Sigmoid colon (tissue), 7 donors: ENCODE measurements at places on chromosomes 3 and 15. TPM values are rescaled to one million over a fixed set of nuclear protein-coding genes. Genes with fewer than 3 reads are reported as not detected.

DNA sequence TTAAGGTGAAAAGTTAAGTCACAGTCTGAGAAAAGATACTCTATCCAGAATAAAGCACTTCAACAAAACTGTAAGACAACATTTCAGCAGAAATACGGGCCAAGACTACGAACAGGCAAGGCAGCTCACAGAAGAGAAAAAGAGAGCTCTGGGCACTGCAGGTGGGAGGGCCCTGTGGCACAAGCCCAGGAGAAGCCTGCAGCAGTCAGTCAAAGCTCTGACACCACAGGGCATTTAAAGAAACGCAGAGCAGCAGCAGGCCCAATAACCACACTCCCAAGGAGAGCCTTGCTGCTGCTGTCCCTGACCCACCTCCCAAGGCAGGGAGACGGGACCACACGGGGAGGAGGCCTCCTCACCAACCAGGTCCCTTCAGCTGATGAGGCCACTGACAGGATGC, 19.2 kb downstream of the CHSY1 start:
- H3K36me3 ChIP-seq = peaks cover 21% of the 10 kb centered on the region
- H3K27ac ChIP-seq = no peak overlapping the region
- no peaks in the 10 kb centered on the region for H3K27me3 ChIP-seq
- peaks cover 8% of the 10 kb centered on the region for H3K4me1 ChIP-seq

- DNase-seq = no peak
- peak overlapping the region; percentile 92 for H3K27ac ChIP-seq
- H3K4me1 ChIP-seq = no peaks in the 10 kb centered on the region
- H3K4me3 ChIP-seq = no peak overlapping the region
Measured at GRCh38 chr15:31360843-31361763, 34.5 kb downstream of the KLF13 start.

- DNase-seq = no peak
- peak overlapping the region; percentile 97 for H3K27ac ChIP-seq
- peak overlapping the region; percentile 90 for H3K4me3 ChIP-seq
- no peaks in the 10 kb centered on the region for H3K36me3 ChIP-seq
- no peaks in the 10 kb centered on the region for H3K27me3 ChIP-seq
Measured at GRCh38 chr3:13479332-13479581, 849 bp upstream of the HDAC11 start.

CLEC3B gene
- 21.7 TPM for total RNA-seq

- no peak for DNase-seq
- no peak overlapping the region for H3K4me3 ChIP-seq
- no peaks in the 10 kb centered on the region for H3K36me3 ChIP-seq
- no peaks in the 10 kb centered on the region for H3K27me3 ChIP-seq
- no peak overlapping the region for H3K27ac ChIP-seq
- no peaks in the 10 kb centered on the region for H3K4me1 ChIP-seq
Measured at GRCh38 chr3:46095307-46095706, 68.0 kb upstream of the XCR1 start.

TMIE gene
- 0.81 TPM for total RNA-seq

DNA sequence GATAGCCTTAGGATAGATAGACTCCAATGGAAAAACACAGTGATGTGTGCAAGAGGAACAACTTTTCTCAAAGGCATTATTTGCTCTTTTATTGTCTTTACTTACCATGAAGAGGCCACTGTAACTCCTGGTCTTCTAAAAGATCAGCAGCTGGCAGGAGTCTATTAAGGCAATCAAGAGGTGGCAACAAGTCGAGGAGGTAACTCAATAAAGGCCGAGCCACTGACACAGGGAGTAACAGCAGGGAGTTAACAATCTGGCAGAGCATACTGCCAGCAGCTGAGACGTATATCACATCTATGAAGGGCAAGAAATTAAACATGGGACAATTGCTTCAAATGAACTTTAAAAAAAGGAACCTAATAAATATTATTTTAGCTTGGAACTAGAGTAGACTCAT, 106.2 kb downstream of the HERC1 start:
- H3K4me3 ChIP-seq = no peak overlapping the region
- peaks cover 8% of the 10 kb centered on the region for H3K36me3 ChIP-seq
- no peak overlapping the region for H3K27ac ChIP-seq
- no peaks in the 10 kb centered on the region for H3K27me3 ChIP-seq

GRCh38 chr3:25177041-25177440, 251.0 kb upstream of the RARB start:
- no peak overlapping the region for H3K4me3 ChIP-seq
- no peaks in the 10 kb centered on the region for H3K27me3 ChIP-seq
- no peaks in the 10 kb centered on the region for H3K36me3 ChIP-seq
- H3K27ac ChIP-seq = no peak overlapping the region
- H3K4me1 ChIP-seq = peaks cover 7% of the 10 kb centered on the region

DNA sequence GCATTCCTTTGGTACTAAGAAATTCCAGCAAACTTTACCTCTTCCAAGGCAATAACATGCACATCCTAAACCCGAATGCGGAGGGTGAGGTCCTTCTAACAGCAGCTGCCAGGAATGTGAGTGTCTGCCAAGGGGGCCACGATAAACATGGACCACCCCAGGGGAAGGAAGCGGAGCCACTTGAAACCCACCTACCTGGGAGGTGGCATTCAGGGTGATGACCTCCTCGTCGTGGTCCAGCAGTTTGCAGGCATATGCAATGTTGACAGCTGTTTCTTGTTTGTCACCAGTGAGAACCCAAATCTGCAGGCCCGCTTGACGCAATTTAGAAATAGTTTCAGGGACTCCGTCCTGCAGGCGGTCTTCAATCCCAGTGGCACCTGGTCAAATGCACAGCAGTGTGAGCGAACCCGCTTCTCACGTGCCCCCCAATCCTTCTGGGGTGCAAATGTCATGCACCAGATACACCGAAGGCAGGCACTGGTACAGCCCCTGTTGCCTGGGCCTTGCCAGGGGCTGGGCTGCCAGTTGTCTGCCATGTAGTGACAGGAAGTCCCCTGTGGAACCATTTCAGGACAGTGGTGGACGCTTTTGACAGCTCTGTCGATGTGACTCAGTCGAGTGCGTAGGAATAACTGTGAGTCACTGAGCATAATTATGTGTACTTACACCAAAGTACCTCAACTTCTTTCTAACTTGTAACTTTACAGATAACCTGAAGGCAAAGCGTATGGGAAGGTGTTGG, 161.2 kb downstream of the ATP10A start:
- H3K27ac ChIP-seq = no peak overlapping the region
- no peaks in the 10 kb centered on the region for H3K27me3 ChIP-seq
- no peaks in the 10 kb centered on the region for H3K4me1 ChIP-seq
- DNase-seq = peak; percentile 40

DNA sequence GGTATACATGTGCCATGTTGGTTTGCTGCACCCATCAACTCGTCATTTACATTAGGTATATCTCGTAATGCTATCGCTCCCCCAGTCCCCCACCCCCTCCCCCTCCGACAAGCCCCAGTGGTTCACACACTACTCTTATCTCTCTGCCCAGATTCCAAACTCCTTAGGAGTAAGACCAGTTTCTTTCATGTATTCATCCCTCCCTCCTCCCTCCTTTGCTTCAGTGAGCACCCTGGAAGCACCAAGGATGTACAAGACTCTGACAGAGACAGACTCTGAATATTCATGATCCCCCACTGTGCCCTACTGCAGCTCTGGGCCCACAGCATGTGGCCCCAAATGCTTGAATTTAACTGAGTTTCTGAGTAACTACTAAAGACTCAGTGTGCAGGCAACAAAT, 113.8 kb upstream of the RAD18 start:
- peaks cover 7% of the 10 kb centered on the region for H3K4me1 ChIP-seq
- H3K27ac ChIP-seq = no peak overlapping the region
- no peak overlapping the region for H3K4me3 ChIP-seq
- no peaks in the 10 kb centered on the region for H3K36me3 ChIP-seq
- no peaks in the 10 kb centered on the region for H3K27me3 ChIP-seq

GRCh38 chr3:119834754-119835370, 53.0 kb downstream of the NR1I2 start:
- H3K36me3 ChIP-seq = no peaks in the 10 kb centered on the region
- H3K27me3 ChIP-seq = no peaks in the 10 kb centered on the region
- no peak for DNase-seq
- H3K4me1 ChIP-seq = no peaks in the 10 kb centered on the region

DNA sequence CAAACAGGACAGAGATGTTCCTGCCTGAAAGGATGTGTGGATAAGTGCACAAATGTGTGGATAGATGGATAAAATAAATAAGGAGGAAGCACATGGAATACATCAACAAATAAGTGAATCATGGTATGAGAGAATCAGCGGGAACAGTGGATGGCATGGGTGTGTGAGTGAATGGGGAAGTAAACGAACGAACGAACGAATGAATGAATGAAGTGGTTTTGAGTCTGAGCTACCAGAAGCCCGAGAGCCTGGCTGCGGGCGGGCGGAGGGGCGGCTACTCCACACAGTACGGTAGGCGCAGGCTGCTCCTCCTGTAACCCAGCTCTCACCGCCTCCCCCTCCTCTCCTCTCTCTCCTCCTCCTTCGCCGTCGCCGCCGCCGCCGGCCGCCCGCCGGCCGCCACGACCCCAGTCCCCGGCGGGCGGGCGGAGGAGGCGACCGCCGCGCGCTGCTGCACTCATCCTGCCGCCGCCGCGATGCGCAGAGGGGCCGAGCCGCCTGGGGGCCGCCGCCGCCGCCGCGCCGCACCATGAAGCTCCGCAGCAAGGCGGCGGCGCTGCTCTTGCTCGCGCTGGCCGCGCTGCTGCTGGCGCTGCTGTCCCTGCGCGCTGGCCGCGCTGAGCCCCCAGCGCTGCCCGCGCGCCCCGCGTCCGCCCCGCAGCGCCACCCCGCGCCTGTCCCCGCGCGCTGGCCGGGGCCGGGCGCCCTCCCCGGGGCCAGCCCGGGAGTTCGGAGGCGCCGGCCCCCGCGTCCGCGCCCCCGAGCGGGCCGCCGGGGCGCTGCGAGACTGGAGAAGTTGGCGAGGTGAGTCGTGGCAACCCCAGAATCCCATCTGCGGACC, at the start of gene GXYLT2:
TSS of gene GXYLT2 (plus strand) at position 342 of the 841 bp plus-strand sequence. CDS start at position 530, 188 bp downstream.
- peak; percentile 83 for DNase-seq
- H3K27me3 ChIP-seq = no peaks in the 10 kb centered on the region
- no peaks in the 10 kb centered on the region for H3K36me3 ChIP-seq

GRCh38 chr3:85821130-85821756, 862.5 kb downstream of the CADM2 start:
- no peak overlapping the region for H3K27ac ChIP-seq
- no peaks in the 10 kb centered on the region for H3K4me1 ChIP-seq
- H3K36me3 ChIP-seq = no peaks in the 10 kb centered on the region
- no peak overlapping the region for H3K4me3 ChIP-seq

GRCh38 chr3:47419083-47420043, 38.5 kb downstream of the PTPN23 start:
- no peak for DNase-seq
- no peaks in the 10 kb centered on the region for H3K27me3 ChIP-seq
- H3K4me3 ChIP-seq = no peak overlapping the region
- H3K36me3 ChIP-seq = peaks cover 40% of the 10 kb centered on the region
- peaks cover 18% of the 10 kb centered on the region for H3K4me1 ChIP-seq
- H3K27ac ChIP-seq = no peak overlapping the region

GRCh38 chr3:194782698-194783404, 97.2 kb downstream of the FAM43A start:
- no peak overlapping the region for H3K27ac ChIP-seq
- H3K4me1 ChIP-seq = no peaks in the 10 kb centered on the region
- no peak for DNase-seq
- H3K36me3 ChIP-seq = no peaks in the 10 kb centered on the region
- no peak overlapping the region for H3K4me3 ChIP-seq

GRCh38 chr3:194262176-194262924, 88.8 kb downstream of the CPN2 start:
- H3K27ac ChIP-seq = no peak overlapping the region

DNA sequence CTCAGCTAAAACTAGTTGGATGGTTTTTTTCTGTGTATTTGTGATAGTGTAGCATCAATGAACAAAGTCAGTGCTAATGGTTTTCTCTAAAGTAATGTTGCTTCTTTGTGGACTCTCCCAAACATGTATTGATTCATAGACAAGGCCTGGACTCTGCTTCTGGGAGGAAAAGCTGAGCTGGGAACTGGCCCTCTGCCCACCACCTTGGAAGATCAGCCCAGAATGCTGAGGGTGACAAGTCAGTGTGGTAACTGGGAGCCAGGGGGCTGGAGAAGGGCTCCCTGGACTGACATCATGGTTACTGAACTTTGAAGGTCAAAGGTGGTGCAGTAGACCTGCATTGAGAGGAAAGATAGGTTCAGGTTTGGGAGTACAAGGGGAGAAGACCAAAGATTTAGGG, 3.0 kb downstream of the ARHGAP31 start:
- H3K36me3 ChIP-seq = no peaks in the 10 kb centered on the region
- no peak for DNase-seq
- H3K27ac ChIP-seq = peak overlapping the region; percentile 92
- no peaks in the 10 kb centered on the region for H3K27me3 ChIP-seq
- peaks cover 25% of the 10 kb centered on the region for H3K4me1 ChIP-seq
- H3K4me3 ChIP-seq = peak overlapping the region; percentile 89

ACKR2 gene
- total RNA-seq = 1.9 TPM

ALAS1 gene
- 23.2 TPM for total RNA-seq

MYO1E gene
- 24.7 TPM for total RNA-seq

EFCC1 gene
- 4.6 TPM for total RNA-seq

SEMA7A gene
- total RNA-seq = 0.28 TPM

- no peaks in the 10 kb centered on the region for H3K36me3 ChIP-seq
- H3K4me3 ChIP-seq = no peak overlapping the region
- DNase-seq = no peak
- no peaks in the 10 kb centered on the region for H3K27me3 ChIP-seq
- H3K27ac ChIP-seq = no peak overlapping the region
Measured at GRCh38 chr3:124209426-124209825, 217.5 kb upstream of the ROPN1 start.

DNA sequence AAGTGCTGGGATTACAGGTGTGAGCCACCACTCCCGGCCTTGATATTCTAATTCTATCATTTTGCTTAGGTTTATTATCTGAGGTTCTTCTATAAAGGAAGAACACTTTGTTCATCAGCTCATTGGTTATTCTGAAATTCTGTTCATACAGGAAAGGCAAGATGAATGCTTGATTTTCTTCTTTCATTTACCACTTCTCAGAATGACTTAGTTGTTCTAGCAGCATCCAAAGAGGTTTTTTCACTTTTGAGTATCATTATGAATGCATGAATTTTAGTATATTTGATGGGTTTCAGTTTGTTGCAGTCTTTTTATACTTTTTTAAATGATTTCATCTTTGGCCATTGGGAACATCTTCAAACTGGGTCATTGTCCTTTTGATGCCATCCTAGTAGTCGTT, 51.8 kb downstream of the RNF111 start:
- DNase-seq = no peak
- no peak overlapping the region for H3K27ac ChIP-seq
- H3K4me1 ChIP-seq = peaks cover 20% of the 10 kb centered on the region
- no peaks in the 10 kb centered on the region for H3K27me3 ChIP-seq
- H3K36me3 ChIP-seq = no peaks in the 10 kb centered on the region
- no peak overlapping the region for H3K4me3 ChIP-seq

SERPINI2 gene
- total RNA-seq = not detected

BCHE gene
- total RNA-seq = 87.4 TPM

GRCh38 chr15:39181940-39182339, 398.9 kb upstream of the THBS1 start:
- no peaks in the 10 kb centered on the region for H3K4me1 ChIP-seq
- H3K27me3 ChIP-seq = no peaks in the 10 kb centered on the region
- no peak overlapping the region for H3K27ac ChIP-seq
- no peak for DNase-seq
- no peak overlapping the region for H3K4me3 ChIP-seq

- no peak for DNase-seq
- H3K36me3 ChIP-seq = no peaks in the 10 kb centered on the region
- no peak overlapping the region for H3K4me3 ChIP-seq
- no peak overlapping the region for H3K27ac ChIP-seq
Measured at GRCh38 chr3:151483961-151484520, 23.2 kb upstream of the IGSF10 start.

KCNAB1 gene
- total RNA-seq = 1.8 TPM

GRCh38 chr15:51909584-51909983, 62.0 kb downstream of the LEO1 start:
- DNase-seq = no peak
- no peaks in the 10 kb centered on the region for H3K4me1 ChIP-seq
- no peak overlapping the region for H3K27ac ChIP-seq
- no peaks in the 10 kb centered on the region for H3K36me3 ChIP-seq
- H3K27me3 ChIP-seq = no peaks in the 10 kb centered on the region
